ENCODE measurements at places on chromosomes 1 and 21.

GRCh38 chr1:116886291-116886878, 23.3 kb upstream of the PTGFRN start:
- DNase-seq = no peak

DNA sequence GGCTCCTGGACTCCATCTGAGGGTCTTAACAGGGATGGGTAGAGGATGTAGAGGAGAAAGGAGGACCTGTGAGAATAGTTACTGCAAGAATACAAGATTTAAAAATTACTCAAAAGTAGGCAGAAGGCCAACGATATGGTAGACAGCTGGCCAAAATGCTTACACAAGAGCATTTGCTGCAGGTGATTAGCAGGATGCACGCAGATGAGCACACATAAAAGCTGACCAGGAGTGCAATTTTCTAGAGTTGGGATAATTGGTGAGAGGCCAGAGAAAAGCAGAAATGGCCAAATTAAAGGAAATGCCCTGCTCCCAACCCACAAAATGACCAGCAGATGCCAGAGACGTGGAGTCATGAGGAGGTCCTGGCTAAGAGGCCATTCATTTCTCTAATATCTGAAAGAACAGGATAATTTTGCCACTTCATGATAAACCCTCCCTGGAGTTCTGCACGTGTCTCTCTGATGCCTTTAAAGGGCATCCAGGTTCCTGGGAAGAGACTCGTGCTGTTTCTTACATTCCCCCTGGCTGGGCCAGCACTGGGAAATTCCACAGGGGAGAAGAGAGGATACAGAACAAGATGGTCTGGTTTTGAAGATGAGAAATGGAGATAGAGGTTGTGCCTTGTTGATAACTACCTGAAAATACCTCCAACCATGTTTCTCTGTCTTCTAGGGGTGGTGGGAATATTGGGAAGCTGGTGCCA, 62.3 kb upstream of the KCNA3 start:
- DNase-seq = no peak

GRCh38 chr21:16509476-16509875, 779.7 kb downstream of the USP25 start:
- peak; percentile 81 for DNase-seq

DNA sequence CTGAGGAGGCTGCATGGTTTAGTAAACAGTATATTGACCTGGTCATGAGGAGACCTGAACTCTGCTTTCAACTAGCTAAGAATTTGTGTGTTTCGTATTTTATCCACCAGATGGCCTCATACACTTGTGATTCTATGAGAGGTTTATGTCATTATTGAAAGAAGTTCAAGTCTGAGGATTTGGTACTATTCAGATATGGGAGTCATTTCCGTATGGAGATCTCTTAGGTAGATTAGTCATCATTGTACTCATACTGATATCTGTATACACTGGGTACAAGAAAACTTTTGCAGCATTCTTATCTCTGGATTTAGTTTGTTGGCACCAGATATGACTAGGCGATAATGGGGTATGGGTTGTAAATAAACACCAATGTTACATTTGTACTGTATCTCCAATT, 26.6 kb downstream of the ATF6 start:
- DNase-seq = peak; percentile 52

GRCh38 chr1:65164633-65165032, 16.6 kb downstream of the AK4 start:
- no peak for DNase-seq

- no peak for DNase-seq
Measured at GRCh38 chr1:42730002-42730401, 10.0 kb downstream of the CLDN19 start.

- DNase-seq = no peak
Measured at GRCh38 chr1:160713161-160713560, 1.5 kb upstream of the CD48 start.

DNA sequence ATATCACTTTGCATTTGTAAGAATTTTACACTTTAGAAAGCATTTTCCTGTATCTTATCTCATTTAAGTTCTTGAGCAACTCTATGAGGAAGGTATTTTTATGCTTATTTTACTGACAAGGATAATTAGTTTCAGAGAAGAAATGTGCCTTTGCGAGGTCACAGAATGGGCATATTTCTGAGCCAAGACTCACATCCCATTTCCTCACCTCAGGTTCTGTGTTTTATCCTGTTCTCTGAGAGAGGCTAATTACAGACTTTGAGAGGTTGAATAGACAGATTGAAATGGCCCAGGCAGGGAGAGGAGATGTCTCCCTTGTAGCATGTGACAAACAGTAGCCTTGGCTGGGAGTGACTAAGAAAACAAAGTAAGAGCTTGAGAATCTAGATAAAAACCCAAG, 39.1 kb upstream of the ZC3H11B start:
- no peak for DNase-seq

GRCh38 chr1:169363046-169363730, 4.4 kb downstream of the NME7 start:
- peak; percentile 28 for DNase-seq

DNA sequence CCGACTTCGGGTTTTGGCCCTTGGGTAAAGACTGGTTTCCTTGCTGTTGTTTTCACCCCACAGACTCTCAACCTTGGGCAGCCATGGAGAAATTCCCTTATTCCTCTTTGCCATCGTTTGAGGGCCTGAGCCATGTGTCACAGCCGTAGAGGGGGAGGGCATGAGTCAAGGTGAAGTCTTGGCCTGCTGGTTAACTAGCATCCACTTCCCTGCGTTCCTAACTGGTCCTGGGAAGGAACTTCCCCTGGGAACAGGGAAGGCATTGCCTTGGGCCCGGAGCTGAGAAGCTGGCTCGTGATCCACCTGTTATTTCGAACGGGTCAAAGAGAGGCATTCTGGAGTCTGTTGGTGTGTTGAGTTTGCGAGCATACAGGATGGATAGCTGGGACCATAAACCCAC, 464.9 kb downstream of the CAMTA1 start:
- no peak for DNase-seq

GRCh38 chr1:21666576-21667320, 2.4 kb downstream of the RAP1GAP start:
- DNase-seq = no peak

- no peak for DNase-seq
Measured at GRCh38 chr1:158901623-158902022, 29.7 kb upstream of the PYHIN1 start.

GRCh38 chr1:17458794-17459193, 19.3 kb upstream of the RCC2 start:
- DNase-seq = no peak

- DNase-seq = no peak
Measured at GRCh38 chr1:6075748-6076147, 30.1 kb downstream of the KCNAB2 start.
